AG10803 (cell line): ENCODE measurements at places on chromosomes 4 and X.

DNA sequence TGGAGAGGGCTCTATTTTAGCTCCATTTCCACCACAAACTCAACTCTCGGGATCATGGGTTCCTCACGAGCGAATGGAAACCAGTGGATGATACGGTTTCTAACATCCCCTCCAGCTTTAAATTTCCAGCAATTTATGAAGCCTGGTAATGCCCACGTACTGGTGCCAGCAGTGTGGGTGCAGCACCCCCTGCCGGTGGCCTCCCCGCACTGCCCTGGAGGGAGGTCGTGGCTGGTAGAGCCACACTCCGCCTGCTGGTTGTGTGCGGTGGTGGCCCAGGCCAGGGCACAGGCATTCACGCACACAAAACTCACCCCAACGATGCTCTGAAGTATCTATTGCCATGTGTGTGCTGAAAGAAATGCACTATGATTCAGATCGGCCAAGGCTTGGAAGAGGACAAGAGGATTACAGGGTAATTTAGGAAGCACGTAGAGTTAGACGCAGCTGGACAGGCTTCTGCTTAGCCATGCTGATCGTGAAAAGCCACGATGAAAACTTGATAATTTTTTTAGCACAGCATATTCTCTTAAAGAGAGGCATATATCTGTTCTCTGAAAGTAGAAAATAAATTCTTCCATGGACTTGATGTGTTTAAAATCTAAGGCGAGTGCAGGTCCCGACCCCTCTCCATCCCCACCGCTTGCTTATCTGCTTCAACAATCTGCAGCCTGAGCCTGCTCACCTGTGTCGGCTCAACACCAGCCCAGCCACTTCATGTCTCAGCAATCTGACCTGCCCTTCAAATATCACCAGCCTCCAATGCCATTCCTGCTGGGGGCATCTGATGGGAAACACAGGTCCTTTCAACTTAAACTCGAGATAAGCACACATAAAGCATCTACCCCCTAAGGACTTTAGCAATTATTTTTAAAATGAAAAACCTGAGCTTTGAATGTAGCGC lies 59.1 kb downstream of the SCD5 start:
- DNase-seq: peak; percentile 50

- DNase-seq: no peak
These were observed 124.9 kb downstream of the IRF2 start for GRCh38 chr4:184349283-184350039.

GRCh38 chrX:27350476-27350875 lies 112.7 kb downstream of the PPP4R3C start:
- no peak for DNase-seq

- DNase-seq: peak; percentile 64
These were observed 368.8 kb downstream of the ANKRD50 start for GRCh38 chr4:124343661-124344171.

GRCh38 chr4:157741642-157742041 lies 431.2 kb downstream of the GASK1B start:
- DNase-seq: no peak

DNA sequence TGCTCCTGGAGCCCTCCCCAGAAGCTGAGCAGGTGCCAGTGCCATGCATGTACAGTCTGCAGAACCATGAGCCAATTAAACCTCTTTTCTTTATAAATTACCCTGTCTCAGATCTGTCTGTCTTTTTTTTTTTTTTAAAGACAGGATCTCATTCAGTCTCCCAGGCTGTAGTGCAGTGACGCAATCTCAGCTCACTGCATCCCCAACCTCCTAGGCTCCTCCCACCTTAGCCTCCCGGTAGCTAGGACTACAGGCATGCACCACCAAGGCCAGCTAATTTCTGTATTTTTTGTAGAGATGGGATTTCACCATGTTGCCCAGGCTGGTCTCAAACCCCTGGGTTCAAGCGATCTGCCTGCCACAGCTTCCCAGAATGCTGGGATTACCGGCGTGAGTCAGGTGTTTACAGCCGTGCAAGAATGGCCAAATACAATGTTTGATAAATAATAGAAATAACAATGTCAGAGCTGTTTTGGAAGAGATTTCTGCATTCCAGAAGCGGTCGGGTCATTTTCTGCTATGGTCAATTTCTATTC lies 68.8 kb downstream of the SLC2A9 start:
- DNase-seq: no peak
